ENCODE measurements at places on chromosomes 12 and 14.

GRCh38 chr12:50039151-50039835 is 14.0 kb upstream of the RACGAP1 start:
- DNase-seq: peak; percentile 90

- DNase-seq: no peak
These were observed 18.0 kb downstream of the PUS7L start for GRCh38 chr12:43740511-43741100.

DNA sequence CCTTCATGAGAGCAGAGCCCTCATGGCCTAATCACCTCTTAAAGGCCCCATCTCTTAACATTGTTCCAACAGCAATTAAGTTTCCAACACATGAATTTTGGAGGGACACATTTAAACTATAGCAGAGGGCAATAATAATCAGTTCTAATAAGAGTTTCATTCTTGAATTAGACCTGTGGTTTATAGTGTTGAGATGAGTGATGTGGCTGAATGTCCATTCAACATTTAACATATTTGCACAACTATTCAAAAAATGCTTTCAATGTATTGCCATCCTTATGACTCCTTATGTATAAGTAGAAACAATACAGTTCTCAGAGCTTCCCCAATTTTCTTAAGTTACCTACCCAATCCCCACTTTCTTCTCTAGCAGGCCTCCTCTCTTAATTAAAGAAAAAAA is 21.5 kb downstream of the KLHL28 start:
- no peak for DNase-seq

- no peak for DNase-seq
These were observed 236.2 kb upstream of the FBXO33 start for GRCh38 chr14:39668449-39668848.

GRCh38 chr14:73750531-73750901 is 36.3 kb upstream of the PNMA1 start:
- no peak for DNase-seq

- no peak for DNase-seq
These were observed 604.5 kb downstream of the VRK1 start for GRCh38 chr14:97401714-97402113.

DNA sequence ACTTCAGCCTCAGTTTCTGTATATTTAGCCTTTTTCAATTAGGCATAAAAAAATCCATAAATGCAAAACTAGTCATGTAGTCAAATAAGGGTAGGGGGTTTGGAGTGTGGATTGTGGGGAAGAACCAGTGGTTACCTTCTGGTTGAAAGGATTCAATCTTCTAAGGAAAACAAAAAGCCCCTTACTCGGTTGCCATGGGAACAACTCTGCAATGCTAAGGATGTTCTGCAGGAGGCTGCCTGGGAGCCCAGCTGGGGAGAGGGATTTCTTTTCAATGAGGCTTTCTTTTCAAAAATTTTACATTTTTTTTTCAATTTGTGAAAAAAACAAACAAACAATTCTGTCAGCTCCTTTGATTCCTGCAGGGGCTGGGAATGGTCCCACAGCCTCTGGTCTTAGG is 67.2 kb downstream of the SLC8A3 start:
- peak; percentile 76 for DNase-seq

DNA sequence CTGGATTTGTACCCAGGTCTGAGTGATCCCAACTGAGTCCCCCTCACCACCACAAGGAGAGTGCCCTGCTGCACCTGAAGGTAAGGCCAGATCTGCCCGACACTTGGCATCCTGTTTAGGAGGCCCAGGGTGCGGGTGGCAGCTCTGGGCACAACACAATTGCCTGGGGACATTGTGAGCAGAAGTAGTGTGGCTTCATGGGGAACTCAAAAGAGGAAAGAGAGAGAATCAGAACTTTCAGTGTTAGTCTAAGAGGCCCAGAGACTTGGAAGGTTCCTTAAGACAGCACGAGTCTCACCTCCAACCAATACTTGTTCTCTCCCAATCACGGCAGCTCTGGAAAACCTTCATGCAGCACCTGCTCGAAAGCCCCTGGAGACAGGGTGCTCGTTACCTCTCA is 6.6 kb upstream of the SLC8B1 start:
- DNase-seq: no peak

GRCh38 chr12:67689385-67689784 is 40.8 kb downstream of the DYRK2 start:
- no peak for DNase-seq

DNA sequence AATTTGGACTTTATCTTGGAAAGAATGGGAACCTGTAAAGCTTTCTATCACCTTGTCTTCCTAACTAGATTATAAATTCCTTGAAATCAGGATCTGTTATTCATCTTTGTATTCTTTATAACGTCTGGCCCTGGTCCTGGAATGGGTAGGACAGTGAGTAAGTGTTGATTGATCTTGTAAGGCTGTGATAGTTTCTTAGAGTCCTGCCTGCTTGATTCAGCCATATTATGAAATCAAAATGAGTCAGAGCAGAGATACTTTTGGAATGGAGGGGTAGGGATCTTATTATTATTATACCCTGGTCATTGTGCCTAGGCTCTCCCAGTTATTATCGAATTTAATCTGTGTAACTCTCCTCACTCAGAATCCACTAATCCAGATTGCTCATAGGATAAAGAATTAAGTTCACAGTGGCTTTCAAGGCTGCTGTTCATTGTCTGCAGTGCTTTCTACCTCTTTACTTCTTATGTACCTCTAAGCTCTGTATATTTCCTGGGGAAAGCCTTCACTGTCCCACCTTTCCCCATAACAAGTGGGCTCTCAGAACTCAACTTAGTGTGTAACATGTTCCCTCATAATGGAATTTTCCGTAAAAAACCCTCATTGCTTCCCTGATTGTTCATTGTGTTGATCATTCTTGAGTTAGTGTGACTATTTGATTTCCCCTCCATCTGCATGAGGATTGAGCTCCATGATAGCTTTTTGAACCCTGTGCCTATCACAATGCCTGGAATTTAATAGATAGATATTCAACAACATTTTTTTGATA is 93.3 kb downstream of the DAAM1 start:
- no peak for DNase-seq

DNA sequence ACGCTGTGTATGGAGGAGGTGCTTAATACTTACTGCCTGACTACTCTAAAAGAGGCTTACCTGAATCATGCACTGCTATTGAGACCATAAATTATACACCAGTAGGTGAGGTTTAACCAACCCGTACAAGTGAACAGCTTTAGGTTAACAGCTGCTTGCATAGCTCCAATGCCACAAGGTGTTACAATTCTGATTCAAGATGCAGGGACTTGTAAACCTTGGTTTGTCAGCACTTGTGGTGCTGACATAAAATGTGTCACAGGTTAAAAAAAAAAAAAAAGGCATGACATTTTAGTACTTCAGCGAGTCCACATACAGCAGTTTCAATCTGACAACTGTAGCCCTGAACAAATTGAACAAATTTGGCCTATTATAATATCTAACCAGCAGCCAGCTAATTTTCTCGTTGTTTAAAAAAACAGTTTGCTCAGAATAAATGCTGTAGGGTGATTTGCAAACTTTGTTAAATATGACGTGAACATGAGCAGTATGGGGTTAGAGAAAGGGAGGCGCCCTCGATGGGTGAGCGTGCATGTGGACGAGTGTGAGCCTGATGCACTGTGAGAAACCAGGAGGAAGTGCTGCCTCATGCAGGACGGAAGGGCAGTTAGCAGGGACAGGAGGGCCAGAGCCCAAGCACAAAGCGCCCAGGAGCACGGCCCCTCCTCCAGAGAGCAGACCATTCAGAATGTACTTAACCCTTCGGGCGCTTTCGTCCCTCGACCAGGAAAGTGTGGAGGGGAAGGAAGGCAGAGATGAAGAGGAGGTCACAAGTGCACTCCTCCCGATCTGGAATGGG is 44.7 kb downstream of the TCHP start:
- peak; percentile 81 for DNase-seq

DNA sequence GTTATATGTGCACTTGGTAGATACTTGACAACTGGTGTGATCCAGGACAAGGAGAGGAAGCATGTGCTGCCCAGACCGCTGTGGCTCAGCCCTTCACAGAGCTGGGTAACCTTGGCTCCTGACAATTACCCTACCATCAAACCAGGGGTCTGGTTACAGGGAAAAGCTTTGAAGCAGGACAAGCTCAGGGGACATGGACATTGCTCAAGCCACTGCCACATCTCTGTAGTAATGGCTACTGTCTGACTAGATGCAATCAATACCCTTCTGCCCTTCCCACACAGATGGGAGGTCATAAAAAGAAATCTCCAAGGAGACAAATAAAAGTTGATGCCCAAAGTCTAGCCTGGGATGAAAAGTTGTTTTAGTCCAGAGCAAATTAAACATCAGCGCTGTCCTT is 577.4 kb downstream of the MED13L start:
- DNase-seq: no peak

- DNase-seq: no peak
These were observed 715 bp downstream of the KLRC4 start for GRCh38 chr12:10408842-10409241.

DNA sequence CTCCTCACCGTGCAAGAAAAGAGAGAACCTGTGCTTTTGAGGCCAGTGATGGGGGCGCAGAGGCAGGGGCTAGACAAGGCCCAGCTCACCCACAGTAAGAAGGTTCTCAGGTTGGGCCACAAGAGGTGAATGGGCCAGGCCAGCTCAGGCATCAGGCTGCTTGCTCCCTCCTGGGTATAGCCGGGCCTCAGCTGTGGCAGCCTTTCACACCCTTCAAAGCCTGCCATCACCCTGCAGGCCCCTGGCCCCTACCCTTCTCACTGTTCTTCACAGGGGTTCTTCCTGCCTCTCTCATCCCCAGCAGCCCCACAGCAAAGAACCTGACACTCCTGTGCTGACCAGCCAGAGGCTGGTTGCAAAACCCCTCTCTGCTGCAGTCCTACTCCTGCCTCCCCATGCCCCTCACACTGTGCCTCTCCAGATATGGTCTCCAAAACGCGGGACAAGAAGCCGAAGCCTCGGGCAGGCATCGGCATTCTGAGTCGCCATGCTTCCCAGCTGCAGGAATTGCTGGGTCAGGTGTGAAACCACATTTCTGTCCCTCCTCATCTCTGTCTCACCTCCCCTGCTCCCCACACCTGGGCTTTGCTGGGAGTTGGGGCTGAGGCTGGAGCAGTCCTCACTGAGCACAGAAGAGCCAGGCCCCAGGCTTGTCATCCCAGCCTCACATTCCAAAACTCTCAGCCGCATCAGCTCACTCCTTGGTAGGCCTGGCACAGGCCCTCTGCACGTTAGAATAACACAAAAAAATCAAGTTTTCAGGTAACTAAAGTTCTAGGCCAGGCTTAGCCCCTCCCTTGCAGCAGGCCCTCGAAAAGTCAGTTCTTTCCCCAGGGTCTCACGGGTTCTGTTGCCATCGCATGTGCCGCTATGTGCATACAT is 6.9 kb upstream of the FAIM2 start:
- no peak for DNase-seq

GRCh38 chr14:56797003-56797568 is 13.2 kb downstream of the OTX2 start:
- no peak for DNase-seq

GRCh38 chr14:93031505-93032315 is 84.0 kb downstream of the ITPK1 start:
- DNase-seq: no peak

DNA sequence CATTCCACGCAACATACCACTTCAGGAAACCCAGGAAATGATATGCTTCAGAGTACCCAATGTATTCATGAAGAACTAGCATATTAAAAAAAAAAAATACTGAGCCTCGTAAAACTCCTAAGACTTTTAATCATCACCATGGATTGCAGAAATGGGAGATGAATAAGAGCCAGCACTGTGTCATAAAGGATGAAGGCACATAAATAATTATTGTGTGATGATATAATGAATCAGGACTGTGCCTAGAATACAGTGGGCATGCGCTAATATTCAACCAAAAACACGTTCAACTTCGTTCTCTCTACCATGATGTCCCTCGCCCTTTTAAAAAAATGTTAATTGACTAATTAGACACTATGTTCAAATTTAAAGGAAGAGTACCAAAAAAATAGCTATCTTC is 68.7 kb downstream of the CIT start:
- DNase-seq: no peak

DNA sequence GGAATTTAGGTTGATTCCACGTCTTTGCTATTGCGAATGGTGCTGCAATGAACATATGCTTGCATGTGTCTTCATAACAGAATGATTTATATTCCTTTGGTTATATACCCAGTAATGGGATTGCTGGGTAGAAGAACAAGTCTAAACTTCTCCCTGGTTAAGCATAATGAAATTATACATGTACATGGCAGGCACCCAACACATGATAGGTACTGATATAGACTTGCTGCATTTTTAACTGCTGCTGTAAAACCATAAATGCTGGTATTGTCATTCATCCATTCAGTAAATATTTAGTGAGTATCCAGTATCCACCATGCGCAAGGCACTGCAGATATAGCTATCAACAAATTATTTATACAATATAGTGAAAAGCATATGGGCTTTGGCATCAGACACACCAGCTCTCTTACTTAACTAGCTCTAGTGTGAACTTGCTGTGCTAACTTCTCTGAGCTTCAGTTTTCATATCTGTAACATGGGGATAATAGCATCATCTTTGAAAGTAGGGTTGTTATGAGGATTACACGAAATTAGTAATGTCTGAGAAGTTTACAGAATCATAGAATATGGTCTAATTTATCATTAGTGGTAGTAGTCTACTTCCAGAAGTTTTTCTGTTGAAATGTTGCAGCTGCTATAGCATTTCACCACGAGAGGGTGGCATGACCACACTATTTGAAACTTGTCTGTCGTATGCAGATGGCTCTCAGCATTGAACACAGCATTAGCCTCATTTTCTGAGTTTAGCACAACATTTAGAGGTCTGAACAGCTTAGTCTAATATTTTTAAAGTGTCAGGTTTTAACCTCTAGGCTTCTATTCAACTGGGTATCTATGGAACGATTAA is 32.0 kb upstream of the SEL1L start:
- DNase-seq: peak; percentile 53

- DNase-seq: no peak
These were observed 78.5 kb downstream of the PPFIBP1 start for GRCh38 chr12:27602516-27602915.

- no peak for DNase-seq
These were observed 71.0 kb downstream of the ADGRD1 start for GRCh38 chr12:131024721-131025120.

GRCh38 chr12:111792155-111792855 is 25.6 kb downstream of the ALDH2 start:
- DNase-seq: no peak

Measured in iPS-NIHi11 (cell line).